Glutamatergic neuron (in vitro differentiated cells): ENCODE measurements at places on chromosomes 12 and 14.

GRCh38 chr12:131351319-131352028, 359.4 kb upstream of the SFSWAP start:
- no peak for DNase-seq

- DNase-seq = no peak
Observed at GRCh38 chr12:99436584-99436983, 211.0 kb upstream of the GARIN6 start.

DNA sequence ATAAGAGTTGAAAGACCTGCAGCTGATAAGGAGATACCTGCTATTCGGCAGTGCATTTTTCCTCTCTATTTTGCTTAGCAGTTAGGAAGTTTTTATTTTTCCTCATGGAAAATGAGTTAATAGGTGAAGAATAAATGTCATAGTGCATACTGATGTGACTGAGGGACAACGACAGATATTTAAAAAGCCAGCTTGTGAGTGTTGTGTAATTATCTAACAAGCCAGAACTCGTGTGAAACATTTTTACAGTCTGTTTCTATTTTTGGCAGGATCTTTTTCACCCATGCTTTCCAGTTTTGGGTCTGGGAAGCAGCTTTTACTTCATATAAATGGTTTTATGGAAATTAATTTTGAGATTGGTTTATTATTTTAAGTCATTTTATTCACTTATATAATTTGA, 2.9 kb downstream of the FBXO34 start:
- DNase-seq = no peak

- DNase-seq = no peak
Observed at GRCh38 chr14:19801118-19801464, 2.5 kb upstream of the OR4N2 start.

- no peak for DNase-seq
Observed at GRCh38 chr14:102817942-102818940, 41.0 kb downstream of the TRAF3 start.

DNA sequence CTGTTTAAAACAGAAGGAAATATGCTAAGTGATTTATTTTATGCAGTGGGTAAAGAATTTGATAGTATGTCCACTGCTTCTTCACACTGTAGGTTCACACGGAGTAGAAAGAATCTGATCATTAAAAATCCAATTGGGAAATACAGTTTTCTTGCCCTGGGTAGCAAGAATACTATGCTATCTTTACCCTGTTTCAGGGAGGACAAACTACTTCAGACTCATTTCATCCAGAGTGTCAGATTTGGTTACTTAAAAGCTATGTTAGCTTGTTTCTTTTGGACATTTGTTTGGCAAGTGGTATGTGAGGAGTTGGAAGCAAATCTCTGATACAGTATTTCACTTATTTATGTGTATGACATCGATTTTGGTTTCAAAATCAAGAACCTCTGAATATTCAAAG, 4.3 kb downstream of the FRS2 start:
- DNase-seq = no peak

DNA sequence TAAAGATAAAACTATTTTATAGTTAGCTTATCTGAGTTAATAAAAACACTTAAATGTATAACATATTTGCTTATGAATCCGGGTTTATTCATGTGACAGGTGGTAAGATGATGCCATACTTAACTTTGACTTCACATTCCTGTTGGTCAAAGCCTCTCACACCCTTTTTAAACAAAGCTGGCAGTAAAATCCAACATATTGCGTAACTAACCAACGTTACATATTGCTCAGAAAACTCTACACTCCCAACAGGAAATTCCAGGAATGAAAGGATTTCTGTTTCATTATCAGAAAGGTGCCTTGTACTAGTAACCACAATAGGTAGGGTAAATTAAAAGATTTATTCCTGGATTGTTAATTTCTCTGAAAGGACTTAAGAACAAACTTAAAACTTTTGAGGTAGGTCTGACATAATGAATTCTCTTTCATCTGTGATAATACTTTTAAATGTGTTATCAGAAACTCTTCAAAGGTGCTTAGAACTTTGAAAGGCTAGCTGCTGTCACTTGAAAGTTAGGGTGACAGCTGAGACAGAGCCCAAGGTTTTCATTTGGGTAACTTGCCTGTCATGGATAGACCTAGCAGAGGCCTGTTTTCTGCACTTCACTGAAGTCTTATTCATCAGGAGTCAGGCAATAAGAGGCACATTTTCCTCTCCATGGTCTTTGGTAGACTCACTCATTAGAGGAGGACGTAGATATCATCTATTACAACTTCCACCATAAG, 23.8 kb upstream of the CATSPERB start:
- no peak for DNase-seq

GRCh38 chr12:106113824-106114446, 24.8 kb downstream of the NUAK1 start:
- no peak for DNase-seq

DNA sequence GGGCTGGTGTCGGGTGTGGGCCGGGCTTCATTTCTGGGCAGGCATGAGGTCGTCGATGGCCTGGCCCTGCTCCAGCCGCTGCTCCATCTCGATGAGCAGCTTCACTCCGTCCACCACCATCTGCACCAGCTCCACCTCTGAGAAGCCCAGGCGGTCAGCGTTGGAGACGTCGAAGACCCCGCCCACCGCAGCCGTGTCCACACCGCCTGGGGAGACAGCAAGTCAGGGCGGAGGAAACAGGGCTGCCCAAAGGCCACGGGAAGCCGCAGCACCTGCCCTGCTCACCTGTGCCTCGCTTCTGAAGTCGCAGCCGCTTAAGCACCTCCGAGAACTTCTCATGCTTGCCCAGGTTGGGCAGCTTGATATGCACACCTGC, 2.8 kb downstream of the CKB start:
- peak; percentile 54 for DNase-seq

GRCh38 chr12:118103201-118103600, 610 bp downstream of the VSIG10 start:
- peak; percentile 51 for DNase-seq

- peak; percentile 71 for DNase-seq
Observed at GRCh38 chr12:32501835-32502333, 102.5 kb downstream of the FGD4 start.

- no peak for DNase-seq
Observed at GRCh38 chr14:50044042-50044651, 72.2 kb downstream of the VCPKMT start.

- DNase-seq = no peak
Observed at GRCh38 chr14:24256960-24257359, 6.0 kb downstream of the TGM1 start.

DNA sequence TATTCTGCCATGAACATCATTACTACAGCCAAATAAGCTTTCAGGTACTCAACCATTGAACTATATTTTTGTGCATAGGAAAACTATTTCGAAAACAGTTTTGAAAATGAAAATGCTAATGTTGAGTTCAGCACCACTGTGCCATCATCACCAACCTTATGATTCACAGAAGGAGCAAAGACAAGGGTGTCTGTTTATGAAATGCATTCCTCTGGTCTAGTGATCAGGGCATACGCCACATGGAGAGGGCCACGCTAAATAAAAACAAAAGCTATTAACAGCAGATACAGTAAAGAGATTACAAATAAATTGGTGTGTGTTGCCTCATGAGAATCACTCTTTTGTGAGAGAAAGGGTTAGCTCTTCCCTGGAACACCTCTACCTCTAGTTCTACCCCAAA, 43.2 kb upstream of the BMAL2 start:
- no peak for DNase-seq

DNA sequence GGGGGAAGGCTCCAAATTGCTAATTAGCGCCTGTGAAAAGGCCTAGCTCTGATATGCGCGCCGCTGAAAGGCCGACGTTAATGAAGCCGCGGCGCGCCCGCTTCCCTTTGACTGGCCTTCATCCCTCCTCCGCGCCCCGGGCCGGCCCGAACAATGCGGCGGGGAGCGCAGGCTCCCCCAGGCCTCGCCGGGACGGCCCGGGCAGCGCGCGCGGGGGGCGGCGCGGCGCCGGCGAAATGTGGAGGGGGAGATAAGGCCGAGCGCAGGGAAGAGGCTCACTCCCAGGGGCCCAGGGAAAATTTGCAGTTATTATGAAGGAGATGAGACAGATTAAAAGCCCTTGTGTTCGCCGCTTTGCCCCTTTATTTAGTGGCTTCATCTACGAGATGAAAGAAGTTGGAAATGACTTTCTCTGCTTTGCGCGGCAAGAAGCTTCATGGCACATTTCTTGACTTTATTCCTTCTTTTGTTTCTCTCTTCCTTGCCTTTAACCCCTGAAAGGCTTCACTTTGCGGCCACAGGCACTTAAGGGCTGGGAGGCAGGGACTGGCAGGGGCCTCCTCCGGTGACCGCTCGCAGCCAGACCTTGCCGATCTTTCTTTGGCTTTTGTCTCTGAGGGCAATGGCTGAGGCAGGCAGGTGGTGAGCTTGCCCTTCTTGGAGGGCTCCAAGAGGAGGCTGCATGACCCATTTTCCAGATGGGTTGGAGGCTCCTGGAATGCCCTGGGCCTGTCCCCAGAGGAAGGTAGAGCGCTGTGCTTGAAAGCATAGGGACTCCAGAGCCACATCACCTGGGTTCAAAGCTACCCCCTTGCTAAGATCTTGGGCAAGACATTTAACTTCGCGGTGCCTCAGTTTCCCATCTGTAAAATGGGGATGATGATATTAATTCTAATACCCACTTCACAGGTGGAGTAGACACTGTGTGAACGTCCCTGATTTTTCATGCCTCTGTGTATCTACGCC, 12.7 kb upstream of the GPATCH2L start:
- DNase-seq = peak; percentile 38

DNA sequence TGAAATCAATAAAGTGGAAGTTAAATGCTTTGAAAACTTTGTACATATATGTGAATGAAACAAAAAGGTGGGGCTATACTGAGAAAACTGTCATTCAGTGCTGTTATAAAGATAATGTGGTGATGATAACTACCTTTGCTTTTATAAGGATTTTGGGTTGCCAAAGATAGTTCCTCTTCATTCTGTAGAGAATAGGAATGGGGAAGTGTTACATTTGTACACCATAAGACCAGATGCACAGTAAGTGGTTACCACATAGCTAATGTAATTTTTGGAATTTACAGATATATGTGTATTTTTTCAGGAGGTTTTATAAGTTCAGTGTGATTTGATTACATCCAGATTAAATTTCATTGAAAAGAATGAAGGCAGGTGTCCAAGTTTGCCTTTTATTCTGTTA, 18.1 kb downstream of the RAB21 start:
- no peak for DNase-seq

DNA sequence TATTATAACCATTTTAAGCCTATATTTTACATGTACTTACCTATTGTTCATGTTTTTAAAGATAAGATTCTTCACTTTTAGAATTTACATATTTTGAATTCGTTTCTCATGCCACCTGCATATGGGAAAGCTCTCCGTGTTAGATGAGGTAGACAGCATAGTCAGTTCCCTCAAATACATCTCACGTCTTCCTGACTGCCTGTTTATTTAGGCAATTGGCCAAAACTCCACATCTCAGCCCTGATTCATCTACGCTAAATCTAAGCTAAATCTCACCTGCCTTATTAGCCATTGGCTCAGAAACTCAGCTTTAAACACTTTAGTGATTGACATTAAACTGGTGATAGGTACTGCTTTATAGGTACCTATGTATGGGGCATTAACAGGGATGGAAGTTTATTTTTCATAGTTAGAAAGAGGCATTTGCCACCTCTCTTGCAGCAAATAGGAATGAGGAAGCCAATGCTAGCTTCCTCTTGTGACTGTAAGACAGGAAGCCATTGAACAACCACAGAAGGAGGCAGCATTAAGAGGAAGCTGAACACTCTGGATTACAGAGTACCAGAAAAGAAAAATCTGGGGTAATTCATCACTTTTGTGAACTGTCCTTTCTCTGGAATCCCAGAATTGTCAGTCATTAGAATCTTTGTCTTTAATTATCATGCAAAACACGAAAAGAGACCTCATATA, 111.9 kb downstream of the LRFN5 start:
- DNase-seq = no peak

- no peak for DNase-seq
Observed at GRCh38 chr14:35072226-35072625, 26.2 kb downstream of the FAM177A1 start.

DNA sequence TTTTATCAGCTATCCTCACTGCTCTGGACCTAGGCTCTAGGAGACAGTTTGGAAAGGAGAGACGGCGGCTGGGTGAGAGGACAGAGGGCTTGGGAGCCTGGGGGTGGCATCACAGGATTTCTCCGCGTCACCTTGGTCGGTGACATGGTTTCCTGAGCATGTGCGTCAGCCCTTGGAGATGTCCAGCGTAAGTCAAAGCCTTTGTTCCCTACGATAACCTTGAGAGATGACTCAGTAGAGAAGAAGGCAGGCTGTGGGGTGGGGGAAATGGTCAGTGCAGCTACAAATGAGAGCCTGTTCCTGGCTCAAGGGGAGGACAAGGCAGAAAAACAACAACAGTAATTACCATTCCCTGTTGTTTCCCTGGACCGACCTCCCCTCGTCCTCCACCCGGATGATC, 90.2 kb upstream of the TBX3 start:
- no peak for DNase-seq

- DNase-seq = peak; percentile 71
Observed at GRCh38 chr14:60722357-60723115, 1.6 kb downstream of the SIX4 start.

DNA sequence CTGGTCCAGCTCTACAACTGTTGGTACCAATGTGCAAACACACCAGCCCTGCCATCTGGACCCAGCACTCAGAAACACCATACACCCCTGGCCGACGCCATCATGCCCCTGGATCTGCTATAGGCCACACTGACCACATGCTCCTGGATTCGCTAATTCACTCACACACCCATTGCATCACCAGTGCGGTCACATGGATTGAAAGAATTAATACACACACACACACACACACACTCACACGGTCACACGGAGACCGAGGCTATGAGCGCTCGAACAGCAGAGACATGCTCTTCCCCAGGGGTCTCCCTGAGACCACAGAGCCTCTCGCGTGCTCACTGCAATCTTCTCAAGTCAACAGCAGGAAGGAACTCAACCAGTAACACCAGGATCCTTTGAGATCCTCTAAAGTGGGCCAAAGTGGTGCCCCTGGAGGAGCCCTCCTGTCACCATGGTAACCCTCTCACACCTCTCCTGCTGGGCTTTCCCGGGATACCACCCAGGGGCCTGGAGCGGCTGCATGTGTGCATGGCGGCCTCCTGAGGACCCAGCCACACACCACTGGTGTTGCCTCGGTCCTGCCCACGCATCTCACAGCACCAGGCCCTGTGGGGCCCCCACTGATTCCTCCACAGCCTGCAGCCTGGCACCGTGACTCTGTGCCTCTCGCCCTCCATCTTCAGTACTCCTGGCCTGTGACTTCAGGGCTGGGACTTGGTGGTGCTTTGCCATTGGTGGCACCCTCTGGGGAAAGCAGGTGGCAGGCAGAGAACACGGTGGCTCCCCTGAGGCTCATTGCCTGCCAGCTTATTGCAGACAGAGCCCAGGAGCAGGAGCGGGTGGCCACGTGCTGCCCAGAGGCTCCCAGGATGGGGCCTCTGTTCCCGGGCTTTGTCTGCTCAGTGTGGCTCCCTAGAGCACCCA, 15.1 kb downstream of the LRTM2 start:
- DNase-seq = no peak

DNA sequence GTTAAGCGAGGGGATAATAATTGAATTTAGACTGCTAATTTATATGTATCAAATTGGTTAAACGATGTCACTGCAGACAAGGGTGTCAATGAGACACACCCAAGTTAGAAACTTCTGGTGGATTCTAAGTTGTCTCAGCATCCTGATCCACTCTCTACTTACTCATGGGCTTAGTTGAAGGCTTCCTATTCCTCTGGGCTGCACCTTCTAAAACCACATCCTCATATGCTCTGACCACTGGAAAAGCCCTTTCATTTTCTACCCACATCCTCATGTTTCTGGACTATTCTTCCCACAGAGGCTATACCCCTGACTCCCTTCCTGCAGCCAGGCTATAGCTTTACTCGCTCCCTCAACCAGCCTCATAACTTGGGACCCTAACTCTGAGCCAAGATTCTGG, 493.8 kb downstream of the VRK1 start:
- DNase-seq = no peak

GRCh38 chr12:130589540-130590317, 126.4 kb downstream of the RIMBP2 start:
- no peak for DNase-seq
